Foreskin keratinocyte (primary cell): ENCODE measurements at places on chromosomes 12 and 14. TPM values are rescaled to one million over a fixed set of nuclear protein-coding genes. Genes with fewer than 3 reads are reported as not detected.

ADCK1 gene
- polyA plus RNA-seq, result 6.2 and 7.1 TPM in 2 replicates

C12orf54 gene
- polyA plus RNA-seq, result 5.3 and 8.6 TPM in 2 replicates

MYBPC1 gene
- polyA plus RNA-seq, result not detected in 2 replicates

CCDC184 gene
- 0.58 and 1.6 TPM in 2 replicates for polyA plus RNA-seq

KCNH3 gene
- polyA plus RNA-seq, result 0.16 and 0.29 TPM in 2 replicates

AKAP3 gene
- polyA plus RNA-seq, result 0.35 and 0.42 TPM in 2 replicates

TDG gene
- 8.7 and 10.3 TPM in 2 replicates for polyA plus RNA-seq

AACS gene
- polyA plus RNA-seq, result 35.6 and 40.5 TPM in 2 replicates

VWF gene
- under 0.01 and 0.07 TPM in 2 replicates for polyA plus RNA-seq

TAS2R19 gene
- not detected in 2 replicates for polyA plus RNA-seq

G2E3 gene
- polyA plus RNA-seq, result 5.2 and 5.8 TPM in 2 replicates

GPR137C gene
- 0.06 and 0.10 TPM in 2 replicates for polyA plus RNA-seq

NTF3 gene
- polyA plus RNA-seq, result not detected in 2 replicates

TTC6 gene
- polyA plus RNA-seq, result not detected in 2 replicates

MYH6 gene
- not detected in 2 replicates for polyA plus RNA-seq

REM2 gene
- 0.11 and 0.18 TPM in 2 replicates for polyA plus RNA-seq

RERG gene
- polyA plus RNA-seq, result 0.03 TPM in 1 of 2 replicates, not detected in the other

KLRG1 gene
- polyA plus RNA-seq, result 0.15 and 0.32 TPM in 2 replicates

ATL1 gene
- polyA plus RNA-seq, result 1.0 and 1.8 TPM in 2 replicates

ITGA7 gene
- polyA plus RNA-seq, result 0.22 and 0.32 TPM in 2 replicates

PMCH gene
- polyA plus RNA-seq, result not detected in 2 replicates

KRT73 gene
- not detected in 2 replicates for polyA plus RNA-seq

NYNRIN gene
- 4.7 and 6.0 TPM in 2 replicates for polyA plus RNA-seq

TAS2R42 gene
- polyA plus RNA-seq, result not detected in 2 replicates

EIF2S3B gene
- 0.08 and 1.1 TPM in 2 replicates for polyA plus RNA-seq

DAO gene
- not detected in 2 replicates for polyA plus RNA-seq

PLEKHD1 gene
- not detected in 2 replicates for polyA plus RNA-seq

NKX2-1 gene
- polyA plus RNA-seq, result not detected in 2 replicates

CCDC196 gene
- not detected in 2 replicates for polyA plus RNA-seq

TGFB3 gene
- polyA plus RNA-seq, result 0.41 and 0.62 TPM in 2 replicates

PTPRB gene
- polyA plus RNA-seq, result 0.33 and 0.40 TPM in 2 replicates

RAD9B gene
- 0.10 TPM in 2 replicates for polyA plus RNA-seq

KLRF1 gene
- 0.07 and 0.11 TPM in 2 replicates for polyA plus RNA-seq

BIN2 gene
- polyA plus RNA-seq, result not detected in 2 replicates

RAB35 gene
- polyA plus RNA-seq, result 34.3 and 39.4 TPM in 2 replicates

CLEC1B gene
- polyA plus RNA-seq, result not detected in 2 replicates

MIP gene
- not detected in 2 replicates for polyA plus RNA-seq

GNB3 gene
- polyA plus RNA-seq, result 3.0 and 4.1 TPM in 2 replicates

TMEM63C gene
- polyA plus RNA-seq, result 0.39 and 0.50 TPM in 2 replicates

SLC8A3 gene
- polyA plus RNA-seq, result not detected in 2 replicates

TAS2R9 gene
- not detected in 2 replicates for polyA plus RNA-seq

FAM90A1 gene
- polyA plus RNA-seq, result 0.28 and 0.50 TPM in 2 replicates

RIMBP2 gene
- not detected in 2 replicates for polyA plus RNA-seq

BTBD7 gene
- 7.0 and 9.4 TPM in 2 replicates for polyA plus RNA-seq

CLEC4D gene
- not detected in 2 replicates for polyA plus RNA-seq

GNG2 gene
- polyA plus RNA-seq, result 5.9 and 7.4 TPM in 2 replicates

KRT83 gene
- not detected in 2 replicates for polyA plus RNA-seq

ABCD2 gene
- polyA plus RNA-seq, result 0.01 TPM in 1 of 2 replicates, not detected in the other

OR6C70 gene
- not detected in 2 replicates for polyA plus RNA-seq

GLIPR1L1 gene
- polyA plus RNA-seq, result not detected in 2 replicates

TAS2R20 gene
- polyA plus RNA-seq, result 0.08 TPM in 1 of 2 replicates, not detected in the other

TPPP2 gene
- not detected in 2 replicates for polyA plus RNA-seq

KCNMB4 gene
- polyA plus RNA-seq, result 0.20 and 1.4 TPM in 2 replicates

LYZ gene
- 0.04 TPM in 1 of 2 replicates, not detected in the other for polyA plus RNA-seq

WDHD1 gene
- 10.6 and 13.2 TPM in 2 replicates for polyA plus RNA-seq

SLC7A8 gene
- polyA plus RNA-seq, result 52.7 and 56.7 TPM in 2 replicates
